ENCODE measurements at places on chromosomes 1 and 21.

- DNase-seq, result no peak
Measured at GRCh38 chr1:243738020-243738419, 112.0 kb downstream of the AKT3 start.

DNA sequence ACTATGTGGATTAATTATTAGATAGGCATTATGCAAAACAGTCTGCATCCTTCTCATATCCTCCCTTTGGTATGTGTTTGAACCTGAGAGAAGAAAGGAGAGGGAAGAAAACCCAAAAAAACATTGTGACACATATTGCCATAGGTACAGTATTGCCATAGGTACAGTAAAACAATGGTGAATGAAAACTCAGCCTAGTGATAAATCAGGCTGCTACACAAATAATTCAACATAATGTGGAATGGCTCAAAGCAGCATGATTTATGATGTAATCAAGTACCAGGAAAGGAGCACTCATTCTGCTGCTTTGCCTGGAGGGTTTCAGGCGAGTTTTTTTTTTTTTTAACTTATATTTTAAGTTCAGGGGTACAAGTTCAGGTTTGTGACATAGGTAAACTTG lies 213.9 kb upstream of the LYPLAL1 start:
- DNase-seq, result no peak

DNA sequence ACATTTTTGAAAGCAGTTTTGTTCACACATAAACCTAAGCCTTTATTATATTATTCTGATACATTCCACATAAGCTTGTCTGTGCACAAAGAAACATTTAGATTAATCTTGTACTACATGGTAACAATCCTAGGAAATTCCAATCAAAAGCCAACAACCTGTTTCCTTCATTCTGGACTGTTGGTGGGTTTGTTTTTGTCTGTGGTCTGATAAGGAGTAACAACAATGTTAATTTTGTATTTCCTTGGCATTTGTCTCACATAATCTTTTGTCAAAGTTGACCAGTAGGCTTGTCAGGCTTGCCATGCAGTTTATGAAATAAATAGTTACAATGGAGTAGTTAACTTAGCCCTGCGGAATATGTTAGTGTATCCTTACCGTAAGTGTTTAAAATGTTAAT lies 183.3 kb downstream of the DHRS3 start:
- DNase-seq, result no peak

DNA sequence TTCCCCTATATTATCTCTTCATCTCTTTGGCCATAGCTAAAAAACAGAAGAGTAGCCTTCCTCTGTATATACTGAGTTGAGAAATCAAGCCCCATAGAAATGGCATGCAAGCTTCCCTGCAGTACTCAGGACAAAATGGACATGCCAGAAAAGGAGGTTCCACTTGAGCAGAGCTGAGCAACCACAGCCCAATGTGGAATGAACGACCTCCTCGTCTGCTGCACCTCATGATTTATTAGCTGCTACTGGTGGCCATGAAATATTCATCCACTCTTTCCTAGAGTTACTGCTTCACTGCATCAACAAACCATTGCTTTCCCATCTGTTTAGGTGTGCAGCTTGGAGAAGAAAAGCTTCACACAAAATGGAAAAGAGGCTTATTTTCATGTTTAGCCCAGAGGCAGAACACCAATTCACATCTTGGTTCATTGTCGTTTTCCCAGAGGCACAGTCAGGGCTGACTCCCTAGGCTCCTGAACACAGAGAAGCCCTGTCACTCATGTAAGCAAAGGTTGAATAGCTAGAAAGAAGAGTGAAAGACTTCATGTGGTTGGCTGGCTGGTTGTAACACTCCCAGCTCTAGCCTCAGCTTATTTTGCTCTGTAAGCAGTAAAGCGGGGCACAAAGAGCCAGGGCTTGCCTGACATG lies 148.0 kb downstream of the TSEN15 start:
- DNase-seq, result no peak

DNA sequence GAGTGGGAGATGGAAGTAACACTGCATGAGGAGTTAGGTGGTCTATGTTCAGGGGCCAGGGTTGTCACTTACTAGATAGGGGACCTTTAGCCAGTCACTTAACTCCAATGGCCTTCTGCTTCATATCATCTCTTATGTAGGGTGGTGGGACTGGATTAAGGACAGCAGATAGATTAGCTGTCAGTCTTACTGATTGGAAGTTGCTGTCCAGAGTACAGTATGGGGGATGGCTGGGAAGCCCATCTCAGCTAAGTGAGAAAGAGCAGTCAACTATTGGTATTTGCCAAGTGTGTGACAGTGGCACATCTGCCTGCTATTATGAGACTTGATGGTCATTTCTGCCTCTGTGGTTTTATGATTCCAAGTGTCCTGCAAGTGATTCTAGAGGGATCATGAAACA lies 130.9 kb downstream of the FGGY start:
- no peak for DNase-seq

DNA sequence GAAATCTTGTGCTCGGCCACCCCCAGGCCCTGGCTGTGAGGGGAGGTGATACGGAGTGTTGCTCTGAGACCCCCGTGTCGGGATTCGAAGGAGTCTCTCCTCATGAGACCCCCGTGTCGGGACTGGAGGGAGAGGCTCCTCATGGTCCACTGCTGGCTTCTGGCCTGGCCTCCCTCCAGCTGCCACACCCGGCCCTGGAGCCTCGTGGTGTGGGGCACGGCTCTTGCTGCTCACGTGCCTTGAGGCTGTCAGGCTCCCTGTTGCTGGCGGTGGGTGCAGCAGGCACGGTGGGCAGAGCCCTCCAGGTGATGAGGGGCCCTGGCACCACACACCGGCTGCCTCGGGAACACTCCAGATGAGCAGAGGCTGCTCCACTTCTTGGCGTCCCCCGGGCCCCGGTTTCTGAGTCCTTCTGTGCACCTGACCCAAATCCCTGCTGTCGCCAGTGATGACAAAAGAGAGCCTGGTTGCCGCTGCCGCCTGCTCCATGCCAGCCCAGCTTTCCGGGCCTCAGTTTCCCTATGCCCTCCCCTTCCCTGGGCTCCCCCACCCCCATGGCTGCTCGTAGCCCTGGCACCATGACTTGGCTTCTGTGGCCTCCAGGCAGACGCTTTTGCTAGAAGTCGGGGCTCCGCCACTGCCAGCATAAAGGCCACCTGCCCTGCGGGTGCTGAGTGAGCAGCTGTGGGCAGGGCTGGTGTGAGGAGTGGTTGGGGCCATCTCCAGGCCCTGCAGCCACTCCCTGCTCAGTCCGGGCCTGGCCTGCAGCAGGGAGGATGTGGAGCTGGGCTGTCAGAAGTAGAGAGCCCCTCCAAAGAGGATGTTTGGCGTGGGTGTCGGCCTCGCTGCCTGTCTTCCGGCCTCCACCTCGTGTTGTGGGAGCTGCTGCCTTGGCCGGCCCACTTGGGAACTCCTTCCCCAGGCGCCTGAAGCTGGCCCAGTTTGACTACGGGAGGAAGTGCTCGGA lies 11.8 kb downstream of the TMEM240 start:
- no peak for DNase-seq

- no peak for DNase-seq
Measured at GRCh38 chr1:188689542-188689941, 1788.1 kb downstream of the BRINP3 start.

- no peak for DNase-seq
Measured at GRCh38 chr1:206744683-206745082, 25.9 kb upstream of the IL19 start.

- DNase-seq, result no peak
Measured at GRCh38 chr1:208211921-208212843, 32.0 kb downstream of the PLXNA2 start.

- DNase-seq, result no peak
Measured at GRCh38 chr21:38850277-38850951, 44.7 kb downstream of the ETS2 start.

- DNase-seq, result no peak
Measured at GRCh38 chr1:58883888-58884482, 100.1 kb upstream of the JUN start.

DNA sequence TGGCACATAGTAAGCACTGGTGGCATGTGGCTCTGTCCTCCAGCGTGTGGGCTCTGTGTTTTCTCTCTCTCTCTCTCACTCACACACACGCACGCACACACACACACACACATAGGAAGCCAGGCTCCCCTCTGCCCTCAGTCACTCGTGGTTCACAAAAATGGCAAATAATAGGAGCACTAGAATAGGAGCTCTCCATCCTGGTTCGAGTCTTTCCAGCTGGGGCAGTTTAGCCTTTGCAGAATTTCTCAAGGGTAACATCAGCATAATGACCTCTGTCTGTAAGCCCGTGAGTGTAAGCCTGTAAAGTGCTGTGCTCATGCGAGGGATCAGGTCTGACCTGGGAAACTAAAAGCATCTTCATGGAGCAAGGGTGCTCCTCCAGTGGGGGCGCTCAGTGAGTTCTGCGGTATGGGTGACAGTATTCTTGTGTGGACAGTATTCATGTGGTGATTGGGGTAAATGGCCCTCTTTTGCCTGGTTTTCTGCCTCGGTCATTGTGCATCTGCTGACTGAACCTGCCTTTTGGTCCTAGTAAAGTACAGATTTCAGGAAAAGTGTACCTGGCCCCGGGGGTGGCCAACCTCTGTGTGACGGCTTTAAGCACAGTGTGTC lies 842 bp upstream of the ZC3H12A start:
- no peak for DNase-seq

DNA sequence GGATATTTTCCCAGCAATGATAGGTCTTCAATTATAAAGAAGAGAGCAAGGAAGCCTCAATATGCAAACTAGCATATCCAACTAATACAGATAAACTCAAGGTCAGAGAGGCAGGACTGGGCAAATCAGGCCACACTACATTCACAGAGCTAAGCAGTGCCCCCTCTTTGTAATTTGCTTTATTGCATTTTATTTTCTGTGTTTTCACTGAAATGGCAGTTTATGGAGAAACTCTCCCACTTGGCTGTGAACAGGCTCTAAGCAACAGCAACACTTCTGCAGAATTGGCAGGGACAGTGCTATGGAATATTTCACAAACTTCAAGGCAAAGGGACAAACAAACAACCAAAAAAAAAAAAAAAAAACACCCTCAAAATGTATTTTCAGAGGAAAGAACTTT lies 93.4 kb upstream of the SOD1 start:
- no peak for DNase-seq

- DNase-seq, result no peak
Measured at GRCh38 chr21:36129219-36129618, 5.7 kb upstream of the CBR3 start.

DNA sequence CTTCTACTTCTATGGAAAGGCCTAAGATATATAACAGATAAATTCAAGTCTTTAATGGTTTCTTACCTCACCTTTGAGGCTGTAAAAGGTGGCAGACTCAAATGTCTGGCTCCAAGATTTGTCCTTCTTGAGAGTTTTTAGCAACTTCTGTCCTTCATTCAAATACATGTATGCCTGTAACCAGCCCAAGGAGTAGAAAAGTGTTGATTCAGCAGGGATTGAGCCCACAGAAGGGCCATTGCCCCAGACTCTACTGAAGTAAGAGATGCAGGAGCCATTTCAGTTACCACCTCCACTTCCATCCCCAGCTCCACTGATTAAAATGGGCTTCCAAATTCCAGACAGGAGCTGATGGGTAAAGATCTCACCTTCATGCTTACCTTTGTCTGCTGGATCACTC lies 80.0 kb downstream of the ADCY10 start:
- no peak for DNase-seq

DNA sequence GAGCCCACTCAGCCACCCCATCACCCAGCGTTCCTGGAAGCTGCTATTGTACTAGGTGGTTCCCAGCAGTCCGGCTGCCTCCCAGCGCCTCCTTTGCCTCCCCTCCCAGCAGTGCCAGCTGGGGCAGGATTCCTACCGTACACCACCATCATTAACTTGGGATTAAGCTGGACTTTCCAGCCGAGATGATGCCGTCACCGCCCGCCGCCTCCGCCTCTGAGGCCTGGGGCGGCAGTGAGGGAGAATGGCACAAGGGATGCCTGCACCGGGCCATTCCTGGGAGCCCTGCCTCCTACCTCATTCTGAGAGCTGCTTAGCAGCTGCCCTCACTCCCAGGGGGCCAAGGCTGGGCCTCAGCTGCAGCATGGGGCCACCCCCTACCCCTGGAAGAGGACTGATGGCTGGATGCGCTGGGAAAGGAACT lies 13.2 kb downstream of the CNTN2 start:
- no peak for DNase-seq

DNA sequence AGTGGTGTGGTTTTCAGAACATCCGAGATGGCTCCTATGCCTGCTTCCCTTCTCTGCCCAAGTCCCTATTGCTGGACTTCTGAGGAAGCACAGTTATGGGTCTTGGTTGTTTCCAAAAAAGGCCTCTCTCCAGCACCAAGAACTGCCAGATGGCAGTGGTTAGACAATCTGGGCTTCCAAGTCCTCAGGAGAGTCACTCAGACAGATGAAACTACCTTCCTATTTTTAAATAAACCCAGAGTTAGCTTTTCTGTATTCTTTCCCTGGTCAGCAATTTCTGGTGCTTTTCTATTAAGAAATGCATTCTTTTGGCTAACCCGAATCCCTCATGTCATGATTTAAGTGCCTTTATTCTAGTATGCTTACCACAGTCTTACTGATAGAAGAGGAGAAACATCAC lies 245.9 kb downstream of the PRDM2 start:
- DNase-seq, result no peak

DNA sequence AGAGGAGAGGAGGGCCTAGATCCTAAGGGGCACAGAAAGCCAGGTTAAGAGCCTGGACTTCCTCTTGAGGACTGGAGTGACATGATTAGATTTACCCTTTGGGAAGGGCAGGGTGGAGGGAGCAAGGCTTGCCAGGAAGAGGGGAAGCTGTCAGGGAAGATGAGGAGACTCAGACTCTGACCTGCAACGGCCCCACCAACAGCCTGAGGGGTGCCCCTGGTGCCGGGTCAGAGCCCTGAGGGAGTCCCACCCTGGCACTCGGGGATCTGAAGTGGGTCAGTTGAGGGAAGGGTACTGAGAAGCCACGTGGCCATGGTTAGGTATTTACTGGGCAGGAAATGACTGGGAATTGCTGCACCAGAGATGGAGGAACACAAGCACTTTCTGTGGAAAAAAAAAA lies 9.8 kb downstream of the ECE1 start:
- DNase-seq, result no peak

GRCh38 chr1:204268101-204268500 lies 54.3 kb upstream of the GOLT1A start:
- DNase-seq, result no peak

GRCh38 chr1:228898582-228898992 lies 163.3 kb downstream of the RHOU start:
- no peak for DNase-seq

DNA sequence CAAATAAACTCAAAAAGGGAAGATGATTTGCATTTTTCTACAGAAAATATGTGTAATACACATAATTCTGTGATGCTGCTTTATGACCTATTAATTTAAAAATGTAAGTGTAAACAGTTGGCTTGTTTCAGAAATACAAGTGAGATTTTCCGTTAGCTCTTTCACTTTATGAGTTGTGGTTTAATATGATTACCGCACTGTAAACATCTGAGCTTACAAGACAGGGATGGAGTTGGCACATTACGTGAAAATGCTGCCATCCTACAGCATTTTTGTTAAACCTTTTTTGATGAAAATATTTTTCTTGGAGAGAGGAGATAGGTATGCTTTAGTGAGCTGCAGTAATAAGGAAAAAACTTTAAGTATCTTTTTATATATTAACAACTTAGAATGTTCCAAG lies 426.8 kb upstream of the ADAMTS5 start:
- no peak for DNase-seq
